ENCODE measurements at places on chromosomes 5 and 9. TPM values are rescaled to one million over a fixed set of nuclear protein-coding genes. Genes with fewer than 3 reads are reported as not detected.

Gene SHC3
- total RNA-seq: 4.1 TPM

Gene ADGRD2
- total RNA-seq: not detected

Gene FGF18
- total RNA-seq: not detected

Gene PDE6A
- total RNA-seq: not detected

Gene ZNF354B
- 3.5 TPM for total RNA-seq

Gene PRUNE2
- 0.63 TPM for total RNA-seq

Gene ATP6V0E1
- total RNA-seq: 100 TPM

Gene MSANTD3
- total RNA-seq: 74.4 TPM

Gene DPM2
- total RNA-seq: 26.2 TPM

Gene MYMK
- not detected for total RNA-seq

Gene BAAT
- total RNA-seq: not detected

Gene PCDHGB4
- 1.7 TPM for total RNA-seq

Gene C5orf58
- total RNA-seq: not detected

DNA sequence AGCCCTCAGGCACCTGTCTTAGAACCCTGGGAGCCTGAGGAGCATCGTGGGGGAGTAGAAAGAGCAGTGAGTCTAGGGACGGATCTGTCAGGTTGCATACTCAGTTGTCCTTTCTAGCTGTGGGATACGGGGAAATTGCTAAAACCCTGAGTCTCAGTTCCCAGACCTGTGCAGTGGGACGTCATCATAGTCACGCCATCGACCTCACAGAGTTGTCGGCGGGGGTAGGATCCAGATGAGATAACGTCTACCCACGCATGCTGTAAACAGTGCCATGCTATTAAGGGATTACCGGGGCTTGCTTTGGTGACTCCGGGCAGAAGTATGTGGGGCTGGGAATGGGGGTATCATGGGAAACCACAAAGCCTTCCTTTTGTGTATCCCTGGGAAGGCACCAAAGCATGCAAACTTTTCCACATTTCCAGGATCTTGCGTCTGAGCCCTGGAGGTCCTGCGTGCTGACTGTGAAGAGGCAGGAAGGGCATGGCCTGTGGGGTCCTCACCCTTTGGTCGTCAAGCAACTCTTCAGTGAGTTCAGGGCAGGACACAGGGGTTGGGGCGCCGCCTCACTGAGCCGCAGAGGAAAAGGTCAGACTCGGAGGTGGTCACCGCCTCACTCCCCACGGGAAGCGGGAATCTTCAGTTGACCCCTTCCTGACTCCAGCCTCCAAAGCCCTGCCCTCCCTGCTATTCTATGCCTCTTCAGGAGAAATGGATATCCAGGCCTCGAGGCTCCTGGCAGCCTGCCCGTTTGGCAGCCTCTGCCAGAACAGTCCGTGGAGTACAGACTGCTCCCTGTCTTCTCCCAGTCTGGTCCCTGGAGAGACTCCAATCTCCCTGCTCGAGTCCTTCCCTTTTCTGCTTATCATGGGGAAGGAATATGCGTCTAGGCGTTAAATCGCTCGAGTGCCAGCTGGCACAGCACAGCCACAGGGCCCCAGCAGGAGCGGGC lies 186.8 kb upstream of the KLF9 start:
- peak; percentile 72 for DNase-seq

DNA sequence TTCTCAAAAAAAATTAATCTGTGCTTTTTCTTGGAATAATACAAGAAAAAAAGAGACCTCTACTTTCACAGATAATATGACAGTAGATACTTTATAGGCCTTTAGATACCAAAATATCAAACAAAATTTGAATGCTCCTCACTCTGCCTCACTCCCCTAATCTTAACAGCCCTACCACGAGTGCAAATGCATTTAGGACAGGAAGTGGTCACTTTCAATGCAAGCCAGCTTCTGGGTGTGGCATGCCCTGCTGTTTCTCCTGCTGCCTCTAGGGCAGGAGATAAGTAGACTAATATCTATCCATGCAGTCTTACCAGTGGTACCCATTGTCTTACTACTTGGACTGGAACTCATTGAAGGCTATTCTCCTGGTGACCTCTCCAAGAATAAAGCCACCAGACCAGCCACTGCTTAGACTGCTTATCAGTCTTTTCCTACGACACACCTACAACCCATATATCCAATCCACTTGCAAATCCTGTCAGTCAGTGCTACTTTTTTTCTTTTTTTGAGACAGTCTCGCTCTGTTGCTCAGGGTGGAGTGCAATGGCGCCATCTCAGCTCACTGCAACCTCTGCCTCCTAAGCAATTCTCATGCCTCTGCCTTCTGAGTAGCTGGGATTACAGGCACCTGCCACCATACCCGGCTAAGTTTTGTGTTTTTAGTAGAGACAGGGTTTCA lies 23.0 kb downstream of the FRRS1L start:
- no peak for DNase-seq

DNA sequence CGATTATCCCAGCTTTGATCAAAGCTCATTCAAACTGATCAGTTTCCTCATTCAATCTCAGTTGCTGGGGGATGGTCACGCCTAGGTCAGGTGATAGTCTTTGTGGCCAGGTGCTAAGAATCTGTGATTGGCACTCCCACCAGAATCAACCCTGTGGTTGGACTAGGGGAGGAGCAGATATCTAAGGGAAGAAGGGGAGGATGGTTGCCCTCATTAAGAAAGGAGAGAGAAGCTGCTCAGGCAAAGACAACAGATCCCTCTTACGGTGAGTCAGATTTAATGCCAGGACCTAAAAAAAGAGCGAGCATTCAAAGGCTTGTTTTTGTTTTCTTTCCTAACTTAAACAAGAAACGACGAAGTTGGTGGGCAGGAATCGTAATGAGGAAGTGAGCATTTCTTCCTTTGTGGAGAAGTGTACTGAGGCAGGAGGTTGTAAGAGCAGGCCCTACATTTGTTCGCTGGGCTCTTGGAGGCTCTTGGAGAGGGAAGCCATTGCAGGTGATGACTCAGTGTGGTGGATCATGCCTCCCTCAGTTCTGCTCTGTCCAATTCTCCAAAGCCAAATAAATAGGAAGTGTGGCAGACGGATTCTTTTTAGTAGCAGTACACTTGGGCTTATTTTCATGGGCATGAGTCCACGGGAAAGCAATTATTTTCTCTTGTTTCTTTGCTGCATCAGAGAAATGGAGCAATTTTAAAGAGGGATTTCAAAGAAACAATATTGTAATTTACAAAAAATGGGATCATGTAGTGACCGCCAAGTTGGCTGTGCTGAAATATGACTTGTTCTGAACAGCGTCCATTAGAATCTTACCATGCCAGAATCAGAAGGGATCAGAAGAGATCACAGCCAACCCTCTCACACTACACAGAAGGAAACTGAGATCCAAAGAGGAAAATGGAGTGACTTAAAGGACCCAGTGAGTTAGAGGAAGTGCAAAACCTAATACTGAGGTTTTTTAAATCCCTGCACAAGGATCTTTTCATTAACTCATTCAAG lies 18.7 kb upstream of the TGFBR1 start:
- DNase-seq: no peak

GRCh38 chr5:56476487-56476856 lies 243.3 kb upstream of the ANKRD55 start:
- no peak for DNase-seq

DNA sequence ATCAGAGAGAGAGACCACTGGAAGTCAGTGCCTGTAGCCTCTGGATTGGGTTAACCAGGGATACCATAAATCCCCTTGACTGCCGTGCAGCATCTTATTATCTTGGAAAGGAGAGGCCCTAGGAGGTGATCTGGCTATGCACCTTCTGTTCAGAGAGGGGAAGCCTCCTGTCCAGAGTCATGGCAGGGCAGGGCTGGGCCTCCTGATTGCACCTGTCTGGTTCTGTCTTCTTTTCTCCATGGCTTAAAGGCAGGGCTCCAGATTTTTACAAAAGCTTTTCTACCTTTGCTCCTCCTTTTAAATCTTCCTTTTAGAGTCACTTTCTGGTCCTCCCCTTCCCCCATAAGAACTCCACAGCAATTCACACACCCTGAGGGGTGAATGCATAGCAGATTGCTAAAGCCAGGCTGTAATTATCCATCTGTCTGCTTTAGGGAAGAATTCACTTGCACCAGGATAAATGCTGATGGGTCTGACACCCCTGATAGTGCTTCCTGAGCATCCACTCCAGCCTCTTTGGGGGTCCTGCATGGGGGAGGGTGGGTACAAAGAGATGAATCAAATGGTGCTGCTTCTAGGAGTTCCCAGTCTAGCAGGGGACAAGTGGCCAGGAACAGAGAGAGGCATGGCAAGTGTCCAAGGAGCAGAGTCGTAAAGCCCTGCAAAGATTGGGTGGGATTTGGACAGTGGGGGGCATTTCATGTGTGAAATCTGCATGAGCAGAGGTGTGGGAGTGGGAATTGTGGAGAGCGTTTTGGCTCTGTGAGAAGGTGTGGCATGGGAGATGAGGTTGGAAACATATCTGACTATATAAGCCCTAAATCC lies 141.3 kb upstream of the ALDH1B1 start:
- DNase-seq: no peak

- no peak for DNase-seq
Measured at GRCh38 chr9:72445306-72445995, 76.0 kb upstream of the TMC1 start.

GRCh38 chr5:106675687-106676086 lies 995.0 kb downstream of the EFNA5 start:
- DNase-seq: no peak

DNA sequence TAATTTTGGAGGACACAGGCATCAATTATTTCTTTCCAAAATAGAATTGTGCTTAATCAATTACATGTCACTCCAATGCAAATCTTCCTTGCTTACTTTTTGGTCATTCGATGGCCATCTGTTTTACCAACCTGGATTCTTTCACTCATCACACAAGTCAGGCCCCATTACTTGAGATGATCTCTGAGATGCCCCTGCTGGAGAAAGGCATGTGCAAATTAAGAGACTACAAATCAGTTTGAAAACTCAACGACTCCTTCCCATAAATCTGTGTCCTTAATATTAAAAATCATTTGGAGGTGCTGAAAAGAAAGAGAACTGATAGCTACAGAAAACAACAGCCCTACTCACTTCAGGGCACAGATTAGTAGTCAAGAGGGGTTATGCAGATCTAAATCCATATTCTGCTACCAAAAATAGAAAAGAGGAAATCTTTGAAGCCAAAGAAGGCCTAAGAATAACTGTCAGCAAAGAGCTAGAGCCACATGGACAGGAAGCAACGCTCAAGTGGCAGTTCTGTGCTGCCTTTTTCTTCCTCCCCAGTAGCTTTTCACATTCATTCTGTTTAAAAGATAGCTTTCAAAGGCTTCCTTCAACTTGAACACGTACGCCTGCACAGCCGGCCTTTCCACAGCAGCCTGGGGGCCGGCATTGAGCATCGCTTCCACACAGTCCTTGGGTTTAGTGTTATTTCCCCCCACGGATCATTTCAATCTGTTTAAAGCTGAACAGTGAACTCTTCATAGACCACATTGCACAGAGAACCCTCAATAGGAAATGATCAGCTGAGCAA lies 79.3 kb upstream of the MAP3K1 start:
- DNase-seq: no peak

- DNase-seq: no peak
Measured at GRCh38 chr9:80134487-80134886, 562.7 kb downstream of the TLE4 start.

GRCh38 chr9:98795970-98796363 lies 388 bp downstream of the ANKS6 start:
- DNase-seq: no peak

DNA sequence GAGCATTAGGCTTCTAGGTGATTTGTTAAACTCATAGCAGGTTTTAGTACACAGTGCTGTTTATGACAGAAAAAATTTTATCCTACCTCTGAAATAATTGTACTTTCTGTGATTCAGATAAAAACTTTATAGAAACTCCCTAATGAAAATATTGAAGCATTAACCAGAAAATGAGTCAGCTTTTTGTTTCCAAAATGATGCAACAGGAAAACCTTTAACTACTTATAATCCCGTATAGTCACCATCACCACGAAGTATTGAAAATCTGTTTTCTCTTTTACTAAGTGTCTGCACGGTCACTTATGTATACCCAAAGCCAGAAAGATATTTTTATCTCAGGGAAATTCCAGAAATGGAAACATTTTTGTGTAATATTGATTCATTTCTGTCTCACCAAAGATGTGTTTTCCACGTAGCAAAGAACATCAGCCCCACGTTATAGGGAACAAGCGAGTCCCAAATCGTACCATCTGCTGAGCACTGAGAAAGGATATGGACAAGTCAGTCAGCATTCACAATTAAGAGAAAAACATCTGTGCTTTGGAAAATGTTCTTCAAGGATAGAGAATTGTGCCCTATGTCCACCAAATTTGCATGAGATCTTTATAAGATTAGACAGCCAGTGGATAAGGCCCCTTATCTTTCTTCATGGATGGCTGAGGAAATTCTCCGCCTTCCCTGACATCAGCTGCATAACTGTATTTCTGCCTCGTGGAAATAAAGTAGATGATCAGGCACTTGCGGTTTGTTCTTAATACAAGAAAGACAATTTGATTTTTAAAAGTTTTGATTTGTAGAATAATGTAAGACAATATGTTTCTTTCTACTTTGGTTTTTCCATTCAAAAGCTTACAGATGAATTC lies 41.9 kb downstream of the TNFAIP8 start:
- no peak for DNase-seq

- DNase-seq: no peak
Measured at GRCh38 chr5:131160134-131160533, 4.9 kb downstream of the HINT1 start.

DNA sequence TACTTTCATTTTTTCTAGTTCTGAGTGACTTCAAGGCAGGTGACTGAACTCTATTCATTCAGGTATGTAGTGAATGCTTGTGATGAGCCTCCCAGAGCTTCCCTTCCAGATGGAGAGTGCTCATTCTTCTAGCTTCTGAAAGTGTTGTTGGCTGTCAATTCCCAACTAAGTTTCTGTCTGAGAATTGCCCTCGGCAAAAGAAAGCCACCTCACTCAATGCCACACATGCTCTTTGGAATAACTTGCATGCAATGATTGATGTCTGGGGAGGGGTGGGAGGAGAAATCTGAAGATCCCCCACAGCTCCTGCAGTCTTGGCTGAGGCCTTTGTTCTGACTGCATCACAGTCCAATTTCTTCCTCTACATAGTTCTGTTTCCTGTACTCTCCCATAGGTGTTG lies 123.1 kb upstream of the C6 start:
- DNase-seq: no peak

DNA sequence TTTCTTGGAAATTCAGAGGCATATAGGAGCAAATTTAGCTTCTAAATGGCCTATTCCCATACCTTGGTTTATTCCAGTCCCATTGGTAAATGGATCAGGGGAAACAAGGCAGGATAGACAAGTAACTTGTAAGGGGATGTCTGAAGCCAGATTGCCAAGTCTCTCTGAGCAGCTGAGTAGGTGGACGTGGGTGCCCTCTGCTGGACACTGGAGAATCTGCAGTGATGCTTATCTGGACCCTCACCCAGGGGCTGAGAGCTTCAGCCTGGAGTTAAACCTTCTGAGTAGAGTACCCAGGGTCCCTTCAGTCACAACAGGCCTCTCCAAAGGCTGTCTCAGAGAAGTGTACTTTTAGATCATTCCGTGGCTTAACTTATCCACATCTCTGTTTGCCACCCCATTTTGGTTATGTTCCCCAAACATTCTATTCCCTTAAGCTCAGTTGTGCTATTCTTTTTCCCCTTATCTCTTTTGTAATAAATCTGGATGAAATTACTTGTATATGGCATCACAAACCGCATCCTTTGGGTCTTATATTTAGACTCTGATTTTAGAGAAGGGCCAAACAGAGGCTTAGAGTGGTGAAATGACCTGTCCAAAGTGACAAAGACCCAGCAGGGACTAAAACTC lies 218.3 kb upstream of the GLRA1 start:
- peak; percentile 0 for DNase-seq

- DNase-seq: no peak
Measured at GRCh38 chr9:117720555-117720954, 16.4 kb downstream of the TLR4 start.

- DNase-seq: no peak
Measured at GRCh38 chr5:16924206-16924605, 11.9 kb downstream of the MYO10 start.

GRCh38 chr9:122812736-122813135 lies 12.8 kb downstream of the OR1K1 start:
- DNase-seq: no peak

Data from epithelial cell of proximal tubule (primary cell).